ENCODE measurements at places on chromosomes 3 and 15.

GRCh38 chr3:34132069-34132692 is 333.8 kb downstream of the PDCD6IP start:
- DNase-seq = no peak

GRCh38 chr3:190371152-190371551 is 16.8 kb upstream of the CLDN16 start:
- DNase-seq = no peak

GRCh38 chr3:71456156-71456555 is 127.4 kb downstream of the FOXP1 start:
- DNase-seq = peak; percentile 18

DNA sequence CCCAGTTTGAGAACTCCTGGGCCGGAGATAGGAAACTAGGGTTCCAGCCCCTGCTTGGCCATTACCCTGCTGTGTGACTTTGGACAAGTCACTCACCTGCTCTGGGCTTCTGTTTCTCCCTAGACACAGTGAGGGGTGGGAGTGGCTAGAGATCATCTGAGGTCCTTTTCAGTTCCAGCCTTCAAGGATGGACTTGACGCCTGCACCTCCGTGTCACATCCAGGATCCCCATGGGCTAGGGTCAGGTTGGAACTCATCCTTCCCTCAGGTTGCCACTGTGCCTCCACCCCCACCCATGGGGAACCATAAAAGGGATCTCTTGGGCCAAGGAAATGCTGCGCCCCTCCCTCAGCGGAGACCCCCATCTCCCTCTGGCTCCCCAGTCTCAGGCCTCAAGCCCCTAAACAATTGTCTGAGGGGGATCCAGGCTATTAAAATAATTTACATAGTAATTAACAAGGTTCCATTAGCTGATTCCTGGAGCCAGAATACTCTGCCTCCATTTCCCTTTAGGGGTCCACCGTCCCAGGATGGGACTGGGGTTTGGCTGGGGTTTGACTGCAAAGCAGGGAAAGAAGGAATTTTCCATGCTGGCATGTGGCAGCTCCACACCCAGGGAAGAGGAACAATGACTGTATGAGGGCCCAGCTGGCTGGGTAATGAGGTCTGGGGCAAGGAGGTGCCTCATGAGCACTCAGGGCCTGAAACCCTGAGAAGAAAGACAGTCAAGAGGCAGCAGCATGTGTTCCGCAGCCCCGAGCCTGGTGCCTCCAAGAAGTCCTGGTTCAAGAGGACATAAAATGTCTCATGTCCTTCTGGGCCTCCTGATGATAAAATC is 177.7 kb downstream of the SMAD6 start:
- no peak for DNase-seq

DNA sequence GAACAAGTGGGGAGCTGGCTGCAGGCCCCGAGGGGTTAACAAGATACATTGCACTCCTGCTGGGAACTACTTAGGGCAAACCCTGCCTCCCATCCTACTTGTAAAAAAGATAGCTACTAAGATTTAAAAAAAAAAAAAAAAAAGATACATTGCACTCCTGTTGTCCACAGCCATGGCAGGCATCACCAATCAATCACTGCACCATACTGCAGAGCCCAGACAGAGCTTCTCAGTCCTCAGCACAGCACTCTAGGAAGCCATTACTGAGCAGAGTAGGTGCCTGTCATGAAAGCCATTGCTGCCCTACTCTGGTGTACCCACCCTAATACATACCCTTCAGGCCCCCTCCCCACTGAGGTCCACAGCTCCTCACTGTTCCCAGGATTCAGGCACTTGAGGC is 64.8 kb downstream of the RASGRF1 start:
- no peak for DNase-seq

GRCh38 chr3:16817197-16817596 is 67.6 kb upstream of the PLCL2 start:
- DNase-seq = no peak

- DNase-seq = no peak
These were observed 100.0 kb downstream of the PCCB start for GRCh38 chr3:136350132-136350531.

DNA sequence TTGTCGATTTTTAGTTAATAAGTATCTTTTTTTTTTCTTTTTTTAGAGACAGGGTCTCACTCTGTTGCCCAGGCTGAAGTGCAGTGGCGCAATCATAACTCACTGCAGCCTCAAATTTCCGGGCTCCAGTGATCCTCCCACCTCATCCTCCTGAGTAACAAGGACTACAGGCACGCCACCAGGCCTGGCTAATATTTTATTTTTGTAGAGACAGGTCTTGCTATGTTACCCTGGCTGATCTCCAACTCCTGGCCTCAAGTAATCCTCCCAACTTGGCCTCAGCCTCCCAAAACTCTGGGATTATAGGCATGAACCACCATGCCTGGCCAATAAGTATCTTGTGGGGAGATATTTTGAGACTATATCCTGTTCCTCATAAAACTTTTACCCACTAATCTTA is 29.4 kb upstream of the ARID3B start:
- DNase-seq = peak; percentile 28

- no peak for DNase-seq
These were observed 38.4 kb upstream of the GALNT15 start for GRCh38 chr3:16136055-16136454.

DNA sequence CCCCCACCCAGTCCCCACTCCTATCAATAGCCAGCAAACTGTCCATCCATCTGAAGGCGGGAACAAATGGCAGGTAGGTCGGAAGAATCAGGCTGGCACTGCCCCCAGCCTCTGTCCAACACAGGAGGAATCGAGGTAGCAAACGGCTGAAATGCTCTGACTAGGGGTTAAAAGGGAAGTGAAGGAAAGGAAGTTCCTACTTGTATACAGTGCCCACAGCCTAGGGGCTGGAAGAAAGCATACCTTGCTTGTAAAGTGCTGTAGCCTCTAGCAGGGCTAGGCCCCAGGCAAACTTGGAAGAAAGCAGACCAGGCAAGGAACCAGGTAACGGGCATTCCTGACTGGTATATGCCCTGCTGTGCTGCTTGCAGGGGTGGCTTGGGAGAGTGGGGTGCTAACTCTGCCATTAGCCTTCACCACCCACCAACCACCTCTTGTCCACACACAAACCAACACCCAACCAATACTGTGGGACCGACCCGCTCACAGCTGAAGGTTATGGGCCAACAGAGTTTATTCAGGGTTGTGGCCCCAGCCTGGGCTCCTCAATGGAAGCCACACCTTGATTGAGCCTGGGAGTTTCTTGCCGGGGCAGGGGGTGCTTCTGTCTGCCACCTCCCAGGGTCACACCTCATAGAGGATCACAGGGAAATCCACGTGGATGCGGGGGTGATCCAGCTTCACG is 2.4 kb downstream of the TUSC2 start:
- no peak for DNase-seq
